GM18507 (cell line): ENCODE measurements at places on chromosomes 11 and 22.

DNA sequence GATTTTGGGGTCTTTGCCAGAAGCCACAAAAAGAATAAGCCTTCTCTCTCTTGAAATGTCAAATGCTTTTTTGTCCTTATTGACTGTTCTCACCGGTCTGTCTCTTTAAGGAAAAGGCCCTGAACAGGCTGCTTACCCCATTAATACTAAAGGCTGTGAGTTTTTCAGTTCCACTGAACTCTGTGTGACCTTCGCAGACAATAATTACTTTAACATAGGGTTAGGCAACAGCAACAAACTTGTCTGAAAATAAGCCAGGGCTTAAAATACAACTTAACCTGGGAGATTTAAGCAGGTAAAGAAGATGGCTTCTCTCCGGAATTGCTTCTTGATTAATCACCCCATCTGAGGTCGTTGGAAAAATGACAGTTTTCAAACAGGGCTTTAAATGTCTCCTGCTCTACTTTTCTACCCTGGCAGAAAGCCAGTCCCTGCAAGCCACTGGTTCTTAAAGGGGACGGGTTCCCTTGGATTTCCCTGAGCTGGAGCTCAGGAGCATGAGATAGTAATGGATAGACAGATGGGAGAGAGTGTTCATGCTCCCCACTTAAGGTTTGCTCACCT is 69.4 kb downstream of the ARL14EP start:
- DNase-seq = no peak

DNA sequence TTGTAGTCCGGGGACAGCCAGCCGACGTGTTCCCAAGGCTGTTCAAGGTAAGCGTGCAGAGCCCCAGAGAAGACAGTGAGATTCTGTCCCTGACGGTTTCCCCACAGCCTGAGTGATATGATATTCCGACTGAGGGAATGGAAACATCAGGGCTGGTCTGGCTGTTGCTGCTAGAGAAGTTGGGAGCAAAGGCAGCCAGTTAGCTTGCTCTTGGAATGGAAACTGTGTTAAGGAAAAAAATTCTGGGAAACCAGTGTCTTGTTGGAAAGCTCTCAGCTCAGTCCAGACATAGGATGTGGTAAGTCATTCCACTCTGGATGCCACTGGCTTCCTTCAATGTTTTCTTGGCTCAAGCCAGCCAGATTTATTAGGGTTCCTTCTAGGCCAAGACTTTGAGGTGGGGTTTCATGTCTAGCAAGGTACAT is 8.8 kb downstream of the CRY2 start:
- DNase-seq = no peak

- DNase-seq = no peak
Measured at GRCh38 chr11:20049231-20049630, 111.0 kb downstream of the DBX1 start.

DNA sequence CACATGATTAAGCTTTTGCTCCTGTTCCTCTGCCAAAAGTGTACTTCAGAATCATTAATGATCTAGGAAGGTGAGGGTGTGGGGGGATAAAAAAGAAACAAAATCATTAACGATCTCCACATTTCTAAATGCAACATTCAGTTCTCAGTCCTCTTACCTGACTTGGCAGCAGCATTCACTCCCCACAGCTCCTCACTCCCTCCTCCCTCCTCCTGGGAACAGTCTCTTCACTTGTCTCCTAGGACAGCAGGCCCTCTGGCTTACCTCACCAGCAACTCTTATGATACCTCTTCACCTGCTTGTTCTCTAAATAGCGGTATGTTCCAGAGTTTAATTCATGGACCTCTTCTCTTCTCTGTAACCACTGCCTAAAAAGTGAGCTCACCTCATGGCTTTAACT is 56.5 kb upstream of the APOA1 start:
- no peak for DNase-seq

- DNase-seq = no peak
Measured at GRCh38 chr22:32572741-32573500, 98.3 kb downstream of the FBXO7 start.

DNA sequence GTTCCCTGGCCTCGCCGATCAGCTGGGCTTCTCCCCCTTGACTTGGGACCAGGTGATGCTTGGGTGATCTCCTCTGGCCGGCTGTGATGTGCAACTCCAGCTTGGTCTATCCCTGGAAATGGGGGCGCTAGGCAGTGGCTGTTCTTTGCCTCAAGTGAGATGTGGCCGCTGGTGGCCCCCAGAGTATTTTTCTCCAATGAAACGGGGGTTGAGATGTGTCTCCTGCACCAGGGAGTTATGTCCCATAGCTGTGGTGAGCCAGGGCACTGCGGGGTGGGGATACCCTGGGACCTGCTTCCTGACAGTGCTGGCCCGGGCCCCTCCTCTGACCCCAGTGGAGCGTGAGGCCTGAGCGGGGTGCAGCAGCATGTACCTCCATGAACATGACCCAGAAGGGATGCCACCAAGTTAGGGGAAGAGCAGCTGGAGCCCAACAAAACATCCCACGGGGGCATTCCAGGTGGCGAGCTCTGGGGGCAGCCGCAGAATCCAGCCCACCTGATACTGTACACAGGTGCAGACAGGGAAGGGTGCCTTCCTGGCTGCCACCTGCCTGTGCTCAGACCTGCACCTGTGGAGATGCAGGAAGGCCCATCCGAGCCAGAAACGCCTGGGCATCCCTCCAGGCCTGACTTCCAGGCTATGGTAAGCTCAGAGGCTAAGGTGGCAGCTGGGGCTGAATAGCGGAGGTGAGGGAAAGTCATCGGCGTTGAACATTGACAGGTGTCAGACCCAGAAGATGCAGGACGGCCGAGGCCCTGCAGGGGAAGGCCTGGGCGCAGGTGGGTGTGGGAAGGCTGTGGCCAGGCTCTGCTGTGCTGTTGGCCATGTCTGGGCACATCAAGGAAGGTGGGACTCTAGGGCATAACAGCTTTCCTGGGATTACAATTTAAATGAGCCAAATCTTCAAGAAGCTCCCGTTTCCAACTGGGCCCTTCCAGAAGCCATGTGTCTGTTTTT is 97.3 kb downstream of the CTTN start:
- DNase-seq = no peak

DNA sequence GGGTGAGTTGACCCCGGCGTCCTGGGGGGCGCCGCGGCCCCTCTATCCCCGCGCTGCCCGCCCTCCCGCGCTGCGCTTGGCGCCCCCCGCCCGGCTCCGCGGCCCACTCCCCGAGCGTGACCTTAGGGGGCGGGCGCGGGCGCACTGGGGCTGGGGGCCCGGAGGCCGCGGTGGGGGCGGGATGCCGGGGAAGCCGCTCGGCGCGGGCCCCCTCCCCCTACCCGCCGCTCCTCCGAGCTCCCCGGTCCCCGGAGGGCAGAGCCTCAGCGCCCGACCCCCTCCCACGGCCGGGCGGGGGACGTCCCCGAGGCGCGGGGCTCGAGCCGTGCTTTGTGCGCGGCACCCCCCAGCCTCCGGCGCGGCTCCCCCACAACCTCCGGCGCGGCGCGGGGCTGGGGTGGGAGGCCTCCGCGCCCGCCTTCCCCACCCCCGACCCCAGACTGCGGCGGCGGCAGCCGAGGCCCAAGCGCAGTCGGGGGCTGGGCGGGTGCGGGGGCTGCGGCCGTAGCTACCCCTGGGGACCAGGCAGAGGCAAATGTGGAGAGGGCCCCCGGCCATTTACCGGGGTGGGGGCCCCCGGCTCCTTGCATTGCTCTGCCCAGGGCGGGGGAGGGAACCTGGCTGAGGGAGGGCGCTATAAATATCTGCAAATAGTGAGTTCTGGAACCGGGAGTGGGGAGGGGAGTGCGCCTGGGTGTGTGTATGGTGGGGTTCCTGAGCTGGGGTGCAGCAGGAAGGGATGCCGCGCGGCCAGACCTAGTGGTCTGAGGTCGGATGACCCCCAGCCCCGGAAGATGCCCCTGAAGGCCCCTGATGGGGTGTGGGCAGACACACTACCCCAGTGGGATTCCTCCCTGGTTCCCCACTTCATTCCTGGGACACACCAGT is 988 bp downstream of the MGAT3 start:
- no peak for DNase-seq

GRCh38 chr11:71071736-71072509 is 180.5 kb downstream of the SHANK2 start:
- DNase-seq = no peak
